Pancreas (tissue), 10 donors: ENCODE measurements at places on chromosomes 16 and 17. TPM values are rescaled to one million over a fixed set of nuclear protein-coding genes. Genes with fewer than 3 reads are reported as not detected.

DNA sequence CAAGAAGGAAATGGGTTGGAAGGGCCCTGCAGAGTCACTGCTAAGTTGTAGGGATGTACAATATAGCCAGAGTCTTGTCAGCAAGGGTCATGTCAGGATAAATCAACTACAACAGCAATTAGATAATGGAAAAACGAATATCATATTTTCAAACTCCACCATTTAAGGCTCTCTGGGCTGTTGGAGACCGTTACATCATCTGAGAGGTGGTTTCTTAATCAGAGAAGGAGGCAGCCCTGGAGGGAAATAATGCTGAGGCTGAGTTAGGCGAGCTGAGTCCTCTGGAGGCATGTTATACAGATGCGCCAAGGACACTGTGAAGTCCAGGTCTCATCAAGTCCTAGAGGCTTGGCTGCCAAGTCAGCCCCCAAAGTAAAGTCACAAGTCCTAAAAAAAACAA lies 30.3 kb downstream of the LYRM9 start:
- no peak for DNase-seq
- H3K36me3 ChIP-seq: no peaks in the 10 kb centered on the region
- no peaks in the 10 kb centered on the region for H3K27me3 ChIP-seq
- no peak overlapping the region for H3K27ac ChIP-seq
- no peak overlapping the region for H3K4me3 ChIP-seq
- H3K4me1 ChIP-seq: no peaks in the 10 kb centered on the region

Gene KLHL10
- total RNA-seq: not detected

Gene WSB1
- 62.3 TPM for total RNA-seq

Gene KRT25
- not detected for total RNA-seq

GRCh38 chr17:33986566-33986965 lies 268.5 kb upstream of the CCL2 start:
- no peaks in the 10 kb centered on the region for H3K4me1 ChIP-seq
- H3K27ac ChIP-seq: no peak overlapping the region
- no peaks in the 10 kb centered on the region for H3K27me3 ChIP-seq
- no peak for DNase-seq

GRCh38 chr16:58332997-58333700 lies 38.3 kb upstream of the PRSS54 start:
- DNase-seq: no peak
- H3K27me3 ChIP-seq: no peaks in the 10 kb centered on the region
- no peak overlapping the region for H3K4me3 ChIP-seq
- H3K36me3 ChIP-seq: no peaks in the 10 kb centered on the region
- no peaks in the 10 kb centered on the region for H3K4me1 ChIP-seq
